ENCODE measurements at places on chromosomes 2 and 18. TPM values are rescaled to one million over a fixed set of nuclear protein-coding genes. Genes with fewer than 3 reads are reported as not detected.

Gene UGT1A6
- total RNA-seq: 8.7 TPM

Gene STAT4
- total RNA-seq: 2.7 TPM

Gene SIX3
- total RNA-seq: not detected

Gene STARD6
- not detected for total RNA-seq

Gene ALK
- 0.07 TPM for total RNA-seq

Gene AQP12B
- 0.16 TPM for total RNA-seq

- DNase-seq: no peak
These were observed 6.2 kb downstream of the ODC1 start for GRCh38 chr2:10441948-10442347.

DNA sequence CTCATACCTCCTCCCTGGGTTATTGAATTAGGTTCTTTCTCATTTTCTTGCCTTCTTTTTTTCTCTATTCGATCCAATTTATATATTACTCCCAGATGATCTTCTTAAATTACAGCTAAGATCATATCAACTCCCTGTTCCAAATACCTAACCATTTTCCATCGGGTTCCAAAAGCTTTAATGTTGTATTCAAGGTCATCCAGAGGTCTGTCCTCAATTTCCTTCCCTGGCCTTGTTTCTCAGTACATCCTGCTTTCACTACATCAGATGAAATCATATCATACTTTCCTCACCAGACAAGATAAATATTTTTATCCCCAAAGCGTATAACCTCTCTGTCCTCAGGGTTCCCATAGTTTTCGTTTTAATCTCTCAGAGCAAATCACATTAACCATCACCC is 36.3 kb upstream of the GREB1L start:
- no peak for DNase-seq

- no peak for DNase-seq
These were observed 57.0 kb downstream of the ZNF407 start for GRCh38 chr18:74654638-74655037.

DNA sequence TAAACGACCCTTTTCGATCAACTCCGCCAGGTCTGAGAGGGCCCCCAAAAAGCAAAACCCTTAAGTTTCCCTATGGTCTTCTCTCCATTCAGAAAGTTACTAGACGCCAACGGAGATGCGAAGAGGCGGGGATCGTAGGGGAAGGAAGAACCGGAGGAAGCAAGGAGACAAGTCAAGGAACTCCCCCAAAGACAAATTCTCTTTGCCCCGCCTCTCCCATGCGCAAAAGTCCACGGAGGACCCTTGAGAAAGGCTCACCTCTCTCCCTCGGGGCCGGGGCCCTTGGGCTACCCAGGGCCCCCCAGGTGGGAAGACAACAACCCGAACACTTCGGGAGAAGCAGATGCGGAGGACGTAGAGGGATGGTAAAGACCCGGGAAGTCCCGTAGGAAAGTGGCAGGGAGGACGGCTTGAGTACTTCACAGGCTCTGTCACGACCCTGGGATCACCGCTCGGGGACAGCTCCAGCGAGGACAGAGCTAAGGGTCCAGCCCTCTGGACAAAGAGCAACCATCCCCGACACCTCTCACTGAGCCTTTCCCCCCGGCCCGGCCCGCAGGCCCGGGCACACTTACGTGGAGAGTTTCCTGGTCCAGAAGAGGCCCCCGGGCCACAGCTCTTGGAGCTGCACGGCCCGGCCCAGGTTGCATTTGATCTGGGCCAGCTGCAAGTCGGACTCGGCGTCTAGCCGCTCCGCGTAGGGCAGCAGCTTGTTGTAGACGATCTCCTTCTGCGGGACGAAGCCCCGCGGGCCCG is 647 bp downstream of the PSME4 start:
- peak; percentile 69 for DNase-seq

All from mucosa of descending colon (tissue), 3 donors.